Hematopoietic multipotent progenitor cell (in vitro differentiated cells): ENCODE measurements at places on chromosomes 6 and 20. TPM values are rescaled to one million over a fixed set of nuclear protein-coding genes. Genes with fewer than 3 reads are reported as not detected.

The PTCHD4 gene
- total RNA-seq: under 0.01 TPM

The SYCP2L gene
- total RNA-seq: under 0.01 TPM

The WFDC2 gene
- not detected for total RNA-seq

DNA sequence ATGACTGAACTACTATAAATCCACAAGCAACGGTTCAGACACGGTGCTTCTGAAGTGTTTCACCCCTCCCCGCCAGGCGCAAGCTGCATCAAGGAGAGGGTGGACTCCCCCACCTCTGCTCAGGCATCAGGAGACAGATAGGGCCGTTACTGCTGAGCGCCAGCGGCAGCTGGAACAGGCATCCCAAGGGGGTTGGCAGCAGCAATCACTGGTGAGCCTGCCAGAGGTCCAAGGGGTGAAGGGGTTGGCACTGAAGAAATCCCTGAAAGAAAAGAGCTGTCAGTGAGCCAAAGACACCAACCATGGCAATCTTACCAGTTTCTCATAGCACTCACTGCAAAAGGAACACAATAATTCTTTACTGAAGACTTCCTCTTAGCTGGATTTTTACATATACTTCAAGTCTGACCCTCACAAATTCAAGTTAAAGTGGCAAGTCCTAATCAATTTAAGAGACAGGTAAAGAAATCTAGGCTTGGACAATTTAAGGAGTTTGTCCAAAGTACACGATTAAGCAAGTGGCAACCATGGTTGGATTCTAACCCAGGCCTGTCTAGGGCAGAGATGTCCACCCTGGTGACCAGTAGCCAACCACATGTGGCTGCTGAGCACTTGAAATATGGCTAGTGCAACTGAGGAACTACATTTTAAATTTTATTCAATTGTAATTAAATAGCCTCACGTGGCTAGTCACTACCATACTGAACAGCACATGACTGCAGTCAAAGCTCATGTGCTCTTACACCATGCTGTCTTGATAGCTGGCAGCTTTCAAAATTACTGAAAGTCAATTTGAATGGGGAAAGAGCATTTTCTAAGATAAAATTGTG is 21.7 kb upstream of the TBC1D20 start:
- DNase-seq: no peak

- no peak for DNase-seq
Measured at GRCh38 chr20:50100552-50100951, 12.4 kb downstream of the UBE2V1 start.

DNA sequence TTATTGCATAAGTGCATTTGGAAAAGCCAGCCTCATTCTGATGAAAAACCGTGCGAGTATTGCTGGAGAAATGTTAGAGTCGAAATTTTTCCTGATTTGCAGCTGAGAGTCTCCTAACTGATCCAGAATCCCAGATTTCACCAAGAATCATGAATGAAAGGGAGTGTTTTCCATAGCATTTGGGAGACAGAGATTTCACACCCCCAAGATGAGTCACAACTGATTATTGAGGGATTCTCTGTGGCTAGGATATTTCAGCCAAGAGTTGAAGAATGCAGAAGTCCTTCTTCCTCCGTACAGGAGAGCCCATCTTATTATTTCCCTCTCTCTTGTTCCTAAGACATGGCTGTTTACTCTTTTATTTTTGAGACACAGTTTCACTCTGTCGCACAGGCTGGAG is 82.2 kb upstream of the SALL4 start:
- no peak for DNase-seq

- no peak for DNase-seq
Measured at GRCh38 chr6:134029495-134030455, 22.6 kb downstream of the SLC2A12 start.

The KIF25 gene
- total RNA-seq: not detected

The POLH gene
- 8.3 TPM for total RNA-seq

The RIN2 gene
- total RNA-seq: 6.5 TPM

The ANGPT4 gene
- total RNA-seq: not detected

The UNC5CL gene
- 1.3 TPM for total RNA-seq
